T-cell (primary cell): ENCODE measurements at places on chromosomes 2 and 18. TPM values are rescaled to one million over a fixed set of nuclear protein-coding genes. Genes with fewer than 3 reads are reported as not detected.

ITGA4 gene
- total RNA-seq: 150 TPM

DNA sequence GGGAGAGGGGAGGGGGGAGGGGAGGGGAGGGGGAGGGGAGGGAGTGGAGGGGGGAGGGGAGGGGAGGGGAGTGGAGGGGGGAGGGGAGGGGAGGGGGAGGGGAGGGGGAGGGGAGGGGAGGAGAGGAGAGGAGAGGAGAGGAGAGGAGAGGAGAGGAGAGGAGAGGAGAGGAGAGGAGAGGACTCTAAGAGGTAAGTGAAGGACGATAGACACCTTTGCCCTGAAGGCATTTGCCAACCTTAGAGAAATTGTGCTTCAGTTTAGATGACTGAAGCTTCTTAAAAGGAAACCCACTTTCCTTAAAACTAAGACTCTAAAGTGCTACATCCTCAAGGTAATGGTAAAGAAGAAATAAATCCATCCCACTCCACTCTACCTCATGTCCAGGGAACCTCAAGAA lies 19.2 kb downstream of the GPR75 start:
- no peak overlapping the region for H3K27ac ChIP-seq
- no peak for DNase-seq
- no peaks in the 10 kb centered on the region for H3K36me3 ChIP-seq
- no peaks in the 10 kb centered on the region for H3K27me3 ChIP-seq

DNA sequence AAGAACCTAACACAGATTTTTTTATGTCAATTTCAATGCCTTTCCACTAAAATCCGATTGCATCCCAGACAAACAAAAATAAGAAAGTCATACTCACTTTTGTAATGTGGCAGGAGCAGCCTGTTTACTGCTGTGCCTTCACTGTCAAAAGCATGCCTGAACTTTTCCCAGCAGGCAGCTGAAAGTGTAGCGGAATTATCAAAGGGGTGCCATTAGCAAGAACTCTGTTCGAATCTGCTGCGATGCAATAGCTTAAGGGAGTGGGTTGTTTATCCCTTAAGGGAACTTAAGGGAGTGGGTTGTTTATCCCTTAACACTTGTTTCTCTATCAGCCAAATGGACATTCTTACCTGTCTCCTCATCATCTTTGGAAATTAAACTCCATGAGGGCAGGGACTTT lies 243.5 kb downstream of the PAX3 start:
- H3K4me1 ChIP-seq: no peaks in the 10 kb centered on the region
- peaks cover 4% of the 10 kb centered on the region for H3K27me3 ChIP-seq
- H3K36me3 ChIP-seq: no peaks in the 10 kb centered on the region

DNA sequence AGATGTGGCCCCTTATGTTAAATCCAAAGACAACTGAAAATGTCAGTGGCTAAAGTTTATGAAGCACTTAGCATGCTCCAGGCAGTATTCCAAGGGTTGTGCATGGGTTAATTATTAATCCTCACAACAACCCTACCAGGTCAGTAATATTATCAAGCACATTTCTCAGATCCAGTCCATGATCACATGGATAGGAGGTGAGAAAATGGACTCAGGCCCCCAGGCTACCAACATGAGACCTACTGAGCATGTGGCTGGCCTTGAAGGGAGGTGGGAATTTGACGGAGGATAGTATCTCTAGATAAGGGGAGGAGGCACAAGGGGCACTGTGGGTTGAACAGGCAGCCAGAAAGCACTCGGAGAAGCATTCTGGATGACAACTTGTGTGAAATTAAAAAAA lies 412.0 kb downstream of the MEIS1 start:
- H3K4me3 ChIP-seq: no peak overlapping the region
- H3K27me3 ChIP-seq: no peaks in the 10 kb centered on the region
- no peak overlapping the region for H3K27ac ChIP-seq
- no peaks in the 10 kb centered on the region for H3K36me3 ChIP-seq
- H3K4me1 ChIP-seq: no peaks in the 10 kb centered on the region

GRCh38 chr18:564708-565561 lies 15.2 kb upstream of the CETN1 start:
- H3K4me1 ChIP-seq: no peaks in the 10 kb centered on the region
- H3K27ac ChIP-seq: no peak overlapping the region
- no peaks in the 10 kb centered on the region for H3K36me3 ChIP-seq
- H3K27me3 ChIP-seq: peaks cover 4% of the 10 kb centered on the region

DNA sequence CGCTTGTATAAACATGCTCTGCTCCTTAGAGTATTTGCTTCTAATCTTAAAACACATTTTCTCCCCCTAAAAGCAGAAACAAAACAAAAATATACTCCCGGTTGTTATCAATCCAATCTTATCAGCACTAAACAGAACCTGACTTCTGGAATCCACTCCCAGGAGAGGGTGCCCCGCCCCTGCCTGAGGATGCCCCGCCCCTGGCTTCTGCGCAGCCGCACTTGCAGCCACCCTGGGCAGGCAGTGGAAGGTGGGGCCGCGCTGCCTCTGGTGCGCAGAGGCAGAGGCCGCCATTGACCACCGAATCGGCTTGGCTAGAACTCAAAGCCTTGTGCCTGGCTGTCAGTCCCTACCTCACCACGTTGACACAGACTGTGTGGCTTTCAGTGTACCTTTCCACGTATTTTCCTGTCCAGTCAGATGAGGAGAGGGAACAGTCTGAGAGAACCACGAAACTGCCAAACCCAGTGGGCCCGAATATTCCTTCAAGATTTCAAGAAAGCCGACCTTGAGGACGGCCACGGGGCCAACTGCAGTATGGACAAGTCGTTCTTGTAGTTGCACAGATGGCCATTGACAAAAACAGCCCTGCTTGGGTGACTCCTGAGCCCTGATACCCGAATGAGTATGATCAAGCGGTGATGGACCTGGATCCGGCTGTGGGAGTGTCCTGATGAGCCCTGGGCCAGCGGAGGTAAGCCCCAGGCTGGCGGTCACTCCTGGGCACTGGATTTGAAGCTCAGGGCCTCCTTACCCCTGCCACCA lies 46.2 kb upstream of the ARHGAP28 start:
- no peaks in the 10 kb centered on the region for H3K36me3 ChIP-seq
- no peak overlapping the region for H3K4me3 ChIP-seq
- no peak overlapping the region for H3K27ac ChIP-seq

- H3K27me3 ChIP-seq: no peaks in the 10 kb centered on the region
- H3K36me3 ChIP-seq: peaks cover 7% of the 10 kb centered on the region
- no peak for DNase-seq
- H3K27ac ChIP-seq: no peak overlapping the region
Measured at GRCh38 chr2:121386707-121387106, 101.7 kb upstream of the TFCP2L1 start.
